ENCODE measurements at places on chromosomes 2 and 18.

DNA sequence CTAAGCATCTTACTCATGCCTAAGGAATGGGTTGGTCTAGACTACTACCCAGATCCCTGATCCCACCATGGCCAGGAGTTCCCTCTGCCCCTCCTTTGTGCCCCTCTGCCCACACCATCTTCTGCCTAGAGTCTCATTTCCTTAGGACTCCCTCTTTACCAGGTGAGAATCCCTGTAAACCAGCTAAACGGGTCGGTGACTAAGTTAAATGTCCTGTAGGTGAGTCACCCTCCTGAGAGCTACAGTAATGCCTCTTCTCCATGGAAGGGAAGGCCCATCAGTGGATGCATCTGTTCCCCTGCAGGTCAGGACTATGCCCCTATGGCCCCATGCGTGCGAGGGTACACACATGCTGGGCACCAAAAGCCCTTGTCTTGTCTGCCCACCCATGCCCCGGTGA lies 25.4 kb downstream of the PTGR3 start:
- no peak for DNase-seq

GRCh38 chr18:67276638-67277037 lies 239.9 kb downstream of the DSEL start:
- DNase-seq = no peak

GRCh38 chr2:68099260-68099659 lies 36.5 kb upstream of the C1D start:
- no peak for DNase-seq

- no peak for DNase-seq
Observed at GRCh38 chr2:199404841-199405240, 52.9 kb downstream of the SATB2 start.

- no peak for DNase-seq
Observed at GRCh38 chr18:70982292-70982691, 693.4 kb downstream of the SOCS6 start.

DNA sequence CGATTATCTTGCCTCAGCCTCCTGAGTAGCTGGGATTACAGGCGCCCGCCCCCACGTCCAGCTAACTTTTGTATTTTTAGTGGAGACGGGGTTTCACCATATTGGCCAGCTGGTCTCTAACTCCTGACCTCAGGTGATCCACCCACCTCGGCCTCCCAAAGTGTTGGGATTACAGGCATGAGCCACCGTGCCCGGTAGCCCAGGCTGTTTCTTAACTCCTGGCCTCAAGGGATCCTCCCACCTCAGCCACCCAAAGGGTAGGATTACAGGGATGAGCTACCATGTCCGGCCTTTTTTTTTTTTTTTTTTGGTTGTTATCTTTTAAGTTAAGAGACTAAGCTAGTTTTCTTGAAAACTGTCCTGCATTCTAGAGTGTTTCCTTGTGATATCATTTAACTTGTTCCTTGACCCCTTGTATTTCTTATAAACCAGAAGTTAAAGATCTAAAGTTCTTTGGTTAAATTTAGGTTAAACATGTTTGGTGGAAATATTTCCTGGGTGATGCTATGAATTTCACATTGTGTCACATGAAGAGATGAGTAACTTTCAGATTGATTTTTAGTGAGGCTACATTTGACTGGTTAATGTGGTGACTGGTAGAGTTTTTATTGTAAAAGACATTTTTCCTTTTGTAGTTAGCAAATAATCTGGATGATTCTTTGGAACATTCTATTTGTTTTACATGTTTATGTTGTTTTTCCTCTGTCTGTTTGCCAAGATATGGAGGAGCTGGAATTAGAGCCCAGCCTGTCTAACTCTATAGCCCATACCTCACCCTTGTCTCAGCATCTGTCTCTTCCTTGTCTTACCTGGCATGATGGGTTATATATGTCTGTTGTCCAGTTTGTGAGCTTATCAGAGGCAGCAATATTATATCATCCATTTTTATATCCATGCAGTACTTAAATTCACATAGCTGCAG lies 5.2 kb downstream of the NCAPH start:
- DNase-seq = no peak
